ENCODE measurements at places on chromosomes 3 and 15. TPM values are rescaled to one million over a fixed set of nuclear protein-coding genes. Genes with fewer than 3 reads are reported as not detected.

MESP2 gene
- total RNA-seq = not detected

ARPIN gene
- total RNA-seq = 5.5 TPM

CHRNA5 gene
- 21.6 TPM for total RNA-seq

CCDC191 gene
- total RNA-seq = 0.68 TPM

LRRC2 gene
- total RNA-seq = 2.6 TPM

LMCD1 gene
- 22.1 TPM for total RNA-seq
